ENCODE measurements at places on chromosomes 3 and 15. TPM values are rescaled to one million over a fixed set of nuclear protein-coding genes. Genes with fewer than 3 reads are reported as not detected.

The ANKRD34C gene
- polyA plus RNA-seq: 0.48 TPM

The GCSAM gene
- not detected for polyA plus RNA-seq

The TMEM212 gene
- polyA plus RNA-seq: 0.57 TPM

The MORC1 gene
- 0.14 TPM for polyA plus RNA-seq

The CDC25A gene
- polyA plus RNA-seq: 9.7 TPM

The RTF1 gene
- polyA plus RNA-seq: 73.6 TPM

The SAMD7 gene
- not detected for polyA plus RNA-seq

The KCNMB3 gene
- polyA plus RNA-seq: 4.0 TPM

The SLC12A1 gene
- 4.3 TPM for polyA plus RNA-seq

The ATOSA gene
- 46.3 TPM for polyA plus RNA-seq

The CHRM5 gene
- 1.2 TPM for polyA plus RNA-seq

The FAM81A gene
- polyA plus RNA-seq: 23.9 TPM

The CLRN1 gene
- polyA plus RNA-seq: not detected

The ATXN7 gene
- 13.8 TPM for polyA plus RNA-seq

The ATP13A5 gene
- 2.6 TPM for polyA plus RNA-seq

The LRRC2 gene
- 3.3 TPM for polyA plus RNA-seq

The ZPLD1 gene
- polyA plus RNA-seq: 1.0 TPM

The TEX55 gene
- not detected for polyA plus RNA-seq

The CDHR4 gene
- 0.47 TPM for polyA plus RNA-seq

The KY gene
- 4.2 TPM for polyA plus RNA-seq

The P2RY13 gene
- polyA plus RNA-seq: 7.5 TPM

The HHATL gene
- polyA plus RNA-seq: 7.2 TPM

The PIF1 gene
- polyA plus RNA-seq: 11.3 TPM

The STOML1 gene
- polyA plus RNA-seq: 57.9 TPM

The CHRNA5 gene
- polyA plus RNA-seq: 2.9 TPM

The CLDN16 gene
- polyA plus RNA-seq: 0.41 TPM

The ITGA11 gene
- 4.8 TPM for polyA plus RNA-seq

The GHSR gene
- 0.18 TPM for polyA plus RNA-seq

The CCDC39 gene
- 7.2 TPM for polyA plus RNA-seq

The TMEM41A gene
- polyA plus RNA-seq: 17.4 TPM

The RAB43 gene
- polyA plus RNA-seq: 3.8 TPM

The PPP2R3A gene
- 13.1 TPM for polyA plus RNA-seq

The CORO2B gene
- polyA plus RNA-seq: 49.7 TPM

The TYRO3 gene
- 71.6 TPM for polyA plus RNA-seq

The RYR3 gene
- polyA plus RNA-seq: 33.6 TPM

The FBXL22 gene
- polyA plus RNA-seq: 2.4 TPM

The SLC27A2 gene
- 2.7 TPM for polyA plus RNA-seq

The RPSA gene
- polyA plus RNA-seq: 1,302 TPM

The MGLL gene
- polyA plus RNA-seq: 41.9 TPM

The FAM107A gene
- polyA plus RNA-seq: 35.6 TPM

The RHCG gene
- 2.5 TPM for polyA plus RNA-seq

The XCR1 gene
- polyA plus RNA-seq: not detected

The ALS2CL gene
- 8.3 TPM for polyA plus RNA-seq

The TRIM42 gene
- not detected for polyA plus RNA-seq

The RBPMS2 gene
- 6.3 TPM for polyA plus RNA-seq

The RTP1 gene
- polyA plus RNA-seq: 1.5 TPM

The GPR156 gene
- polyA plus RNA-seq: 2.1 TPM

The COL8A1 gene
- polyA plus RNA-seq: 3.4 TPM

The GALNT15 gene
- polyA plus RNA-seq: 7.8 TPM

The IL17RD gene
- 28.5 TPM for polyA plus RNA-seq

The FRMD5 gene
- 25.9 TPM for polyA plus RNA-seq

The PLIN1 gene
- polyA plus RNA-seq: 1.1 TPM

The GOLGA6L9 gene
- 13.2 TPM for polyA plus RNA-seq

The EXD1 gene
- polyA plus RNA-seq: 0.26 TPM

The FANCD2OS gene
- polyA plus RNA-seq: not detected

The PLA1A gene
- polyA plus RNA-seq: 0.45 TPM
